Activated T-helper 1 cell treated with anti-CD3 and anti-CD28 coated beads, Interleukin-12 subunit alpha, Interleukin-12 subunit beta, Interleukin-2, Interleukin-4 antibody, amounts not matched to agents 30 ng/mL and 10 ng/mL and 1 ng/mL, durations not matched to agents 14 hours and 24 hours and 36 hours (primary cell): ENCODE measurements at places on chromosomes 12 and 14.

DNA sequence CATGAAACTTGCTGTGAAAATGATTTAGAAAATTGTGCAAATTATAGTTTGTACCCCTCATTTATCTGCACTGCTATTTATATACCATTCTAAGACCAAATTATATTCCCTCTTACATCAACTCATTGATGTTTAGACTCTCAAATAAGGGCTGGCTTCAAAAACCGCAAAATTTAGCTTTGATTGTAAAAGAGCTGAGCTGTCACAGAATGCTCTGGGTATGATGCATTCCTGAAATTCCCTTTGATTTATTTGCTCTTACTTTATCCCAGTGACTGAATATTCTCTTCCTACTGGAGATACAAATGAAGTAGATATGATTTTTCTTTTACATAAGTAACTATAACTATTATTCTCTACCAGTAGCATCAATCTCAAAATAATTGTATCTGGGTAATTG is 78.0 kb upstream of the TMTC2 start:
- no peak for DNase-seq

- no peak for DNase-seq
Observed at GRCh38 chr12:9796346-9796745, 30.9 kb upstream of the KLRF1 start.

- no peak for DNase-seq
Observed at GRCh38 chr12:11618046-11618445, 31.4 kb upstream of the ETV6 start.

DNA sequence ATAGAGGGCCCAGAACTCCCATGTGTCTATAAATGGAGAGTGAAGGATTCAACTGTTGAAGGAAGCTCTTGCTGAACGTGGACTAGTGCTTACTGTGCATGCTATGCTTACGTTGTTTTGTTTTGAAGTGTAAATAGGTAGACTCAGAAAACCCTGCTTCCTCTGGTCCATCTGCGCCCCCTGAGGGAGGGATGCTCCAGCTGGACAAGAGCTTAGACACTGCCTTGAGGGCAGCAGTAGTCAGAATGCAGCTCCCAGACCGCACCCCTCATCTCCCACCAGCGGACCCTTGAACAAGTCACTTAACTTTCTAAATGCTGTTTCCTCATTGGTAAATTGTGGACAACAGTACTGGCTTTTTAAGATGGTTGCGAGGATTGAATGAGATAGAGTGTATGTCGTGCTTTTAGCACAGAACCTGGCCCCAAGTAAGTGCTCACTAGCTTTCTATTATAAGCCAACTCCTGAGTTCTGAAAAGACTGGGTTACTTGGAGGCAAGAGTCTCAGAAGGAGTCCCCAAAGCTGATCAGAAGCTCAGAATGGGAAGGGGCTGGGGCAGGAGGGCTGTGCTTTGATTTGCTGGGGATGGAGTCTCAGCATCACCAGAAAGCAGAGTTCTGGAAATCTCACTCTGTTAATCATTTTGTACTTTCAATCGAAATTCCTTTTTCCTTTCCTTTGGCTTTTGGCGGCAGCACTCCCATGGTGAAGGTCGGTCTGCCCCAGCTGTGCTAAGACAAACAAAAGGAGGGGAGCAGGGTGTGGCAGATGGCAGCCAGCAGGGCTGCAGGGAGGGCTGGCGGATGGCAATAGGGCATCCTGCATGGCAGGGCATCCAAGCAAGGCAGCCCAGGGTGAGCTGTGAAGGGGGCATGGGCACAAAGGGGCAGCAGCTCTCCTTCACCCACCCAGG is 15.6 kb downstream of the AGAP2 start:
- no peak for DNase-seq

GRCh38 chr12:45234139-45234865 is 18.4 kb downstream of the ANO6 start:
- DNase-seq = no peak

- no peak for DNase-seq
Observed at GRCh38 chr12:130011611-130012385, 108.0 kb upstream of the TMEM132D start.

DNA sequence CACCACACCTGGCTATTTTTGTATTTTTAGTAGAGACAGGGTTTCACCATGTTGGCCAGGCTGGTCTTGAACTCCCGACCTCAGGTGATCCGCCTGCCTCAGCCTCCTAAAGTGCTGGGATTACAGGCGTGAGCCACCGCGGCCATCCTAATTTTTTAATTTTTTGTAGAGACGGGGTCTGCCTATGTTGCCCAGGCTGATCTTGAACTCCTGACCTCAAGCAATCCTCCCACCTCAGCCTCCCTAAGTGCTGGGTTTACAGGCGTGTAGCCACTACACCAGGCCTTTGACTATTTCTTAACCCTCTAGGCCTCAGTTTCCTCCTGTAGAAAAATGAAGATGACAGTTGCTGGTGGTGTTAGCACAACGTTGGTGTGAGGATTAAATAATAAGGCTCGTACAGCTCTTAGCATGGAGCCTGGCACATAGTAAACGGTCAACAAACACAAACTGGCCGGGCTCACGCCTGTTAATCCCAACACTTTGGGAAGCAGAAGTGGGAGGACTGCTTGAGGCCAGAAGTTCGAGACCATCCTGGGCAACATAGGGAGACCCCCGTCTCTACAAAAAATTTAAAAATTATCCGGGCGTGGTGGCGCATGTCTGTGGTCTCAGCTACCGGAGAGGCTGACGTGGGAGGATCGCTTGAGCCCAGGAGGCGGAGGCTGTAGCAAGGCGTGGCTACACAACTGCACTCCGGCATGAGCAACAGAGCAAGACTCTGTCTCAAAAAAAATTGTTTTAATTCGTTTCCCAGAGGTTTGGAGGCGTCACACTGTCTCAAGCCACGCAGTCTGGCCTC is 979 bp downstream of the DDX54 start:
- no peak for DNase-seq

DNA sequence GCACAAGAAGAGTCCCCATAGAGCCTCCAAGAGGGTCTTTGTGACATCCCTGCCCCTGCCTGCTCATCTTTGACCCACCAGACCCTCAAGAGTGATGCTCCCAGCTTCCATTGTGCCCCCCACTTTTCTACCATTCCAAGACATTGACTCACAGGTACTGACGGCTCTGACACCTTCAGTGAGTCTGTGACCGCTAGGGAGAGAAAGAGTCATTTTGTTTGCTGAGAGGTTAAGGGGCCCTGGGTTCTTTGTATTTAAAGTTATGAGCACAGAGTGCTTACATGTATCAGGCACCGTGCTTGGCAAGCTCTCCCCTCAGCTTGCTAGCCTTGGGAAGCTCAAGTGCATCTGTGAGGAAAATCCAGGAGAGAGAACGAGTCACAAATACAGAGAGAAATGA is 7.1 kb upstream of the KRT82 start:
- DNase-seq = no peak

- no peak for DNase-seq
Observed at GRCh38 chr12:51399891-51400290, 8.7 kb upstream of the GALNT6 start.

DNA sequence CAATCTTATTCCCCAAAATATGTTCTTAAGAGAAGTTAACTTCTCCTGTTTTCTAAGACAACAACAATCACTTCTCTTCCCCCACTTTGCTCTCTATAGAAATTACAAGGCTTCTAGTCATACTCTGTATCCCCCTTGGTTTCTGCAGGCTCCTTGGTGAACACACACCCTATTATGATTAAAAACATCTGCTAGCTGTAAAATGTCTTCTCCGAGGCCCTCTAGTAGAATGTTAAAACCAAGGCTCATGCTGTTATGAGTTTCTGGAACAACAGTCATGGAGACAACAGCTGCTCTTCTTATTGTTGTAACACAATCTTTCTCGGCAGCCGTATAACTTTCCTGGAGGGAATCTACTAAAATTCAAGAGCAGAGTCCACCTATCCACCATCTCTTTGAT is 397.5 kb upstream of the CCDC196 start:
- no peak for DNase-seq

DNA sequence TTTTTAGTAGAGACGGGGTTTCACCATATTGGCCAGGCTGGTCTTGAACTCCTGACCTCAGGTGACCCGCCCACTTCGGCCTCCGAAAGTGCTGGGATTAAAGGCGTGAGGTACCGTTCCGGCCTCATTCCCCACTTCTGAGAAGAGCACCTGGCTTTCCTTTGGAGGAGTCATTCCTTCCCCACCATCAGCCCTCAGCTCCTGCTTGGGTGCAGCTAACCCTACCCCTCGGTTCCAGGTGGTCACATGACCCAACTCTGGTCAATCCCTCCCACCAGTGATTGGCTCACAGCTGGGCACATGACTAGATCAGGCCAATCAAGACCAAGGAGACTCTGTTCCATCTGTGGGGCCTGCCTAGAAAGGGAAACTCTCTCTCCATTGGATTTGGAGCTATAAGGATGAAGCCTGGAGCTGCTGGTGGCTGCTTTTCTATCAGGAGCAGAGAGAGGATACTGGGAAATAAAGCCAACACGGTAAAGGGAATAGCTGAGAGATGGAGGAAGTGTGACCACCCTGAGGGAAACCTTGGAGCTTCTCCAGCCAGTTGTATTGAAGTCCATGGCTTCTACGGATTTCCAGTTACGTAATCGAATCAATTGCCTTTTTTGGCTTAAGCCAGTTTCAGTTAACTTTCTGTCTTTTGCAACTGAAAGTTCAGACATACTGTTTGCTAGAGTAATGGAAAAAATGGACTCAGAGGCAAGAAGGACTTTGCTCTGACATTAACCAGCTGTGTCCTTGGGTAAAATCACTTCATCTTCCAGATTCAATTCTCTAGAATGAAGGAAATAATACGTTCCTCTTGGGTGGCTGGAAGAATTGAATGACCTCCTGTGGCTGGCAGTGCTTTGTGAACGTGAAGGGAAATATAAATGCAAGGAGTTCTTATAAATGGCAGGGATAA is 19.7 kb upstream of the IFT81 start:
- DNase-seq = no peak

- DNase-seq = no peak
Observed at GRCh38 chr14:90287791-90288190, 31.4 kb downstream of the PSMC1 start.

DNA sequence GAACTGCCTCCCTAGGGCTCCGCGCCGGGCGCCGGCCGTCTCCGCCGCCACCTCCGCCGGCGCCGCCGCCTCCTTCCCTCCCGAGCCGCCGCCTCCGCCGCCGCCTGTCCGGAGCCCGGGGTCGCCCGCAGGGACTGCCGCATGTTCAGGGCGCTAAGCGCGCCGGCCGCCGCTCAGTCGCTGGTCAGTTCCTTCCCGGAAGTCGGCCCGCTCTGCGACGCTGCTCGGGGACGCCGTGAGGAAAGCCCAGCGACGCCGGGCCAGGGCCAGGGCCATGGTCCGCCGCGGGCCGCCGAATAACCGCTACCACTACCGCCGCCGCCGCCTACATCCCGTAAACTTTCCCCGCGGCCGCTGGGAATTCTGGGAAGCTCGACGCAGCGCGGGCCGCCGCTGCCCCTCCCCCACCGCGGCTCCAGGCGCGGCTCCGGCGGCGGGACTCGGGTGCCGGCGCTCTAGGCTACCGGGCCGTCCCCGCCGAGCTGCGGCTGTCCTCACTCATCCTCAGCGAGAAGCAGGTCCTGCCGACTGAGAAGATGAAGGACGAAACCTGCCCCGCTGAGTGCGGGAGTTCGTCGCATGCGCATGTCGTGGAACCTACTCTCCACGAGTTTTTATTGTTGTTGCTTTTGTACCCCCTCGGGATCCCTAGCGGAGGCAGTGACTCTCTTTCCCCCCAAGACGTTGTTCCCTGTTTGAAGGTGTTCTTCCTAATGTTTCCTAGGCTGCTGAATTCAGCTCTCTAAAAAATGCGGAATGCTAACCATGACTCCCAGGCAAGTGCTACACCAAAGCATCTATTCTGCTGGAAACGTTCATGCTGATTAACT is at the start of gene SAV1:
Gene SAV1, minus strand, starts transcription at position 311 of the 830 bp plus-strand sequence. CDS start 339 bp downstream, outside the sequence.
- DNase-seq = peak; percentile 20

- DNase-seq = no peak
Observed at GRCh38 chr14:38290601-38291188, 34.8 kb upstream of the CLEC14A start.

GRCh38 chr14:99508896-99509629 is 27.9 kb downstream of the CCNK start:
- DNase-seq = no peak

GRCh38 chr12:26711569-26711968 is 121.4 kb downstream of the ITPR2 start:
- no peak for DNase-seq

GRCh38 chr14:63287666-63288483 is 30.9 kb downstream of the GPHB5 start:
- DNase-seq = no peak

DNA sequence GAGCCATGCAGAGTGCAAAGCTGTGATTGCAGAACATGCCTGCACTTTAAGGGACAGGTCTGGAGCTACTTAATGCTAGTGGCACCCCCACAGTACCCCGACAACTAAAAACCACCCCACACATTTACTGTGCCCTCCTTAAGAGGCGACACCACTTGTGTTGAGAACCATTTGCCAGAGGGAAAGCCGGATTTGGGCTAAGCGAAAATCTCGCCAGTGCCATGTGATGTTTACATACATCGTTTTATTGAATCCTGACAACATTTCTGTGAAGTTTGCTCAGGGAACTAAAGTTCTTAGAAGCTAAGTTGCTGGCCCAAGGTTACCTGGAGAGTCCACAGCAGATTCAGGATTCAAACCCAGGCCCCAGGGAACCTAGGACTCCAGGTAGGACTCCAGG is 119.0 kb upstream of the FKBP4 start:
- no peak for DNase-seq

DNA sequence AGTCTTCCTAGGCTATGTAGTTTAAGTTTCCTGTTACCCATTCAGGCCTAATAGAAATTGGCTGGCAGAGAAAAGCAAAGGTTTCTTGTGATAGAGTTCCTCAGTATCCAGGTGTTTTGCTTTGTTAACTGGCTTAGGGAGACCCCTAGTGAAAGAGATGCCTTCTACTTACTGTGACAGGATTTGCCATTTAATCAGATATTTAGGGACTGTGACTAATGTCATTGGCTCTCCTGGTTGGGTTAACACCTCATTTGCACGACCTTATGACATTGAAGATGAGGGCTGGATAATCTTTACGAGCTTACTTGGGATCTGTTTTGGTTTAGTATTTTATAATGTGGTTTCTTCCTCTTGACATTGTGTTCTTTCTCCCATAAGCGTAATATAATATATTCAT is 5.8 kb downstream of the MON2 start:
- no peak for DNase-seq

DNA sequence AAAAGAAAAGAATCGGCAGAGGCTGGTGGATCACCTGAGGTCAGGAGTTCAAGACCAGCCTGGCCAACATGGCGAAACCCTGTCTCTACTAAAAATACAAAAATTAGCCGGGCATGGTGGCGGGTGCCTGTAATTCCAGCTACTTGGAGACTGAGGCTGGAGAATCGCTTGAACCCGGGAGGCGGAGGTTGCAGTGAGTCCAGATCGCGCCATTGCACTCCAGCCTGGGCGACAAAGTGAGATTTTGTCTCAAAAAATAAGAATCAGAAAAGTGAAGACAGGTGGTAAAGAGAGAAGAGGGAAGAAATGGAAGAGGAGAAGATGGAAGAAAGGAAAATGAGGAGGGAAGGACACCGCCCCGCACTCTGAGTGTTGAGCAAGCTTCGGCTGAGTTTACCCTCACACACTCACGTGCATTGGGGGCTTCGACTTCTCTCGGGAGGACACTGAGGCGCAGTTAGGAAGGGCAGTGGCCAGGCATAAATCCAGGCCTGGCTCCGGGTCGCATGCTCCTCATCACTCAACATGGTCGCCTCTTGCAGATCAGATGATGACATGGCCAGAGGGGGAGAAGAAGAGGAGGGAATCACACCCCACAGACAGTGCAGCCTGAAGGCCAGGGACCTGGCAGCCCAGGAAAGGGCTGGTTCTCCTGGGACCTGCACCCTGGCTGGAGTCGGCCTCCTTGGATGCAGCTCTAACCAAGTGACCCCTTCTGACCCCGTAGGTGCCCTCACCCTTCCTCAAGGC is 61.1 kb downstream of the PRMT8 start:
- DNase-seq = no peak

- DNase-seq = no peak
Observed at GRCh38 chr12:56040963-56041551, 661 bp upstream of the RPS26 start.
